Stimulated activated CD8-positive, alpha-beta memory T cell treated with anti-CD3 and anti-CD28 coated beads, Interleukin-7, amount 100 ng/mL, for 24 hours (primary cell): ENCODE measurements at places on chromosomes 2 and 18.
A peak's percentile ranks its signal among the peaks of the same experiment; 100 is the strongest.

DNA sequence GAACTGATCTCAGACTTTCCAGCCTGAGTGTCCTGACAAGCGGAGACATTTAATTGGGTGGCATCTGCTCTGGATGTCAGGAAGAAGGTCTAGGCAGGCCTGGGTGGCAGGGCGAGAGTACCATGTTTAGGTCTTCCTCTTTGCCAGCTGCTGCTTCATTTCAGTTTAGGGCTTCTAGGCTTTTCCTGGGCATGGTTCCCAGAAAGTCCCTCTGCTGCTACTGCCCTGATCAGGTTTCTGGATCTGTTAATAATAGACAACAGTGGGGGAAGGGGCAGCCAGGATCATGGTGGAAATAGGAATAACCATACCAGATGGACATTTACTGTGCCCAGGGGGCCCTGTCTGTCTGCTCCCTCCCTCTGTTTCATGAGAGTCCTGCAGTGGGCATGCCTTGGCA is 2.3 kb upstream of the PLCD4 start:
- no peak for DNase-seq

GRCh38 chr18:57657542-57657941 is 35.9 kb upstream of the NARS1 start:
- DNase-seq = no peak

DNA sequence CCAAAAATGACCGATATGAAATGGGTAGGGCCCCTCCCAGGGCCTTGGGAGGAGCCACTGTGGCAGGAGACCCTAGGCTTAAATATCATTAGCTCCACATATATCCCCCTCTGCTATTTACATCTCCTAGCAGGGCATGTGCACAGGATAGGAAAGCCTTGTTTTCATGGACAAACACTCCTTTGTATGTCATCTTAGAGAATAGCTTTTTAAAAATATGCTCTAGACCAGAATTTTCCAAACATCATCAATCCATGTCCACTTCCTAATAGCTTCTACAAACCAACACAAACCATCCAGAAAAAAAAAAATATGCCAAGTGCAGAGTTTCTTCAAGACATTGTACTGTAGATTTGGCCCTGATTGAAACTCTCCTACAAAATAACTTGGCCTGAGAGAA is 10.8 kb downstream of the DAPL1 start:
- no peak for DNase-seq

GRCh38 chr2:78992451-78992806 is 33.1 kb upstream of the REG3G start:
- no peak for DNase-seq

- no peak for DNase-seq
These were observed 57.2 kb downstream of the NYAP2 start for GRCh38 chr2:225456619-225457260.

- no peak for DNase-seq
These were observed 25.5 kb downstream of the TTR start for GRCh38 chr18:31617031-31617717.

- DNase-seq = no peak
These were observed 1730.8 kb upstream of the CELF4 start for GRCh38 chr18:39296293-39296888.

- no peak for DNase-seq
These were observed 32.9 kb upstream of the GCG start for GRCh38 chr2:162184821-162185450.

- DNase-seq = no peak
These were observed 19.3 kb upstream of the MC2R start for GRCh38 chr18:13934676-13935075.

DNA sequence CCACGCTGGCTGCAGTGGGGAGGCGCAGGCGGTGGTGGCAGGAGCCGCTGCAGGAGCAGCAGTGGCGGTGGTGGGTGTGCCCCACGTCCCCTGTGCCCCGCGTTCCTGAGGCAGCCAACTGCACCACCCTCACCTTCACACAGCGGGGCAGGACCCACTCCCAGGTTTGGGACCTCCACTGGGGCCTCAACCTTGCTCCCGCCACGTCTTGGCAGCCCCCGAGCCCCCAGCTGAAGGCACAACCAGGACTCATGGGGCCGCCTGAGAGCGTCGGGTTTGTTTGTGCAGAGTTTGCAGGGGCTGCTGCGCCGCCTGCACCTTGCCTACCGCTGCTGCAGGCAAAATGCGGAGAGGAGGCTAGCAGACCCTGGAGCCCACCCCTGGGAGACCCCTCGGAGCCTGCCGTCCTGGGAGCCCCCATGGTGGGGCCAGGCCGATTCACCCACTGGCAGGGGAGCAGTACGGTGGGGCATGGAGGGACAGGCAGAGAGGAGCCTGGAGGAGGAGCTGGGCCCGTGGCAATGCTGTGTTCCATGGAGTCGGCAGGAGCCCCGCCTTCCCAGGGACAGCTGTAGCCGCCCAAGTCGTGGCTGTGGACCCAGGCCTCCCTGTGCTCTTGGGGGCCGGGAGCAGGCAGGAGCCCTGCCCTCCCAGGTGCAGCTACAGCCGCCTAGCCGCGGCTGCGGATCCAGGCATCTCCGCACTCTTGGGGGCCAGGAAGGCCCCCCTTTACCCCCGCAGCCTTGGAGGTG is 14.7 kb upstream of the EML6 start:
- DNase-seq = no peak

DNA sequence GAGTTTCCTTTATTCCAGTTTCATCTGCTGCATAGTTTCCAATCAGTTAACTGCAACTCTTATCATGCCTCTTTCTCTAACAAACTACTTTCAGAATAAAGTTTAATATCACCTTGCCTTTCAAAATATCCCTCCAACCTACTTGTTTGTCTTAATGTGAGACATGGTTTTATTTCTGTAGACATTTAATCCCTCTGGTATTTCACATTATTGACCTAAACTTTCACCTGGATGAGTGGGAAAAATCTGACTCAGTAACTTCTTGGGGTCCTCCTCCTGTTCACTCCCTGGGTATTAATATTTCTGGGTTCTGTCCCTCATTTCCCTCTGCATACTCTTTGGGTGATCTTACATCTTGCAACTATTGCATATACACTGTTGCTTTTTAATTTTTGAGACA is 27.9 kb downstream of the MSH6 start:
- DNase-seq = no peak

DNA sequence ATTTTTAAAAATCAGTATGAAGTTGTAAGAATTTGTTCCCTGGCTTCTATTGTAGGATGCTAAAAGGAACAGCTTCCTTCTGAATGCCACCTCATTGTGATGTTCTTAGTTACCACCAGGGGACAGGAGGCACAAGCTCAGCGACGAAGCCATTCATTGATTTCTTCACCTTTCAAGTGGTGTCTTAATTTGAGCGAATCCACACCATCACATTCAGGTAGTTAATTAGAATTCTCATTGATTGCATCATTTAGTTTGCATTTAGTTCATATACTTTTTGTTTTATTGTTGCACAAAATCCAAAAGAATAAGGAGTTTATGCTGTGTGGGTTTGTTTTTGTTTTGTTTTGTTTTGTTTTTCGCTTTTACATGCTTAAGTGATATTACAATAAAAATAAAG is 23.1 kb downstream of the CYP27C1 start:
- no peak for DNase-seq

GRCh38 chr2:237132799-237133198 is 47.1 kb downstream of the COPS8 start:
- no peak for DNase-seq

GRCh38 chr2:109722026-109722425 is 72.1 kb upstream of the RGPD5 start:
- no peak for DNase-seq

GRCh38 chr2:194380011-194380410 is 1277.0 kb upstream of the SLC39A10 start:
- DNase-seq = no peak

GRCh38 chr2:176075481-176075880 is 8.3 kb downstream of the EVX2 start:
- DNase-seq = no peak

- no peak for DNase-seq
These were observed 87.7 kb downstream of the DGKD start for GRCh38 chr2:233442028-233442310.

GRCh38 chr2:186903216-186903615 is 54.2 kb upstream of the ZSWIM2 start:
- DNase-seq = no peak

DNA sequence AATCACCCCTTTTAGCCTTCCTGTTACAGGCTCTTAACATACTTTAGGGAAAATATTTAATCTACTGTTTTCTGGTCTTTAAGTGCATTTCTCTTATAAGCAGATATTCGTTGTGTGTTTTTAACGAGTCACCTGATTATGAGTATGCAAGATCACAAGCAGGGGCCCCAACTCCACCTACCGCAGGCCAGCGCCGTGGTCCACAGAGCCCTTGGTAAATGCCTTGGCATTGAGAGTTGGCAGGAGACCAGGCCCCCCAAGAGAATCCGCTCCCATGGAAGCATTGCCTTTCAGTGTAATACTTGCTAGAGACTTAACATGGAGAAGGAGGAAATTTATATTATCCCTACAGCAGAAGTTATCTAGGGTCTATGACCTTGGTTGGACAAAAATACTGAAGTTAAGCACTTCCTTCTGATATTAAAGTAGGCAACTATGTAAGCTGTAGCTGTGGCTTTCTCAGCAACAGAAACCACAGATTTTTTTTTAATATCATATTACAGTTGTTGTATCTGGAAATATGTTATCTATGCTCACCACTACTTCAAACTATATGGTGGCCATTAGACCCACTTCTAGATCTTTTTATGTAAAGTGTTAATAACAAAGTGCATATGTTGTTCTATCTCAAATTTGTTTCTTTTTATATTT is 241.8 kb upstream of the MGAT5 start:
- DNase-seq = no peak

- DNase-seq = no peak
These were observed 29.6 kb downstream of the TCF7L1 start for GRCh38 chr2:85162746-85163301.

- DNase-seq = no peak
These were observed 28.8 kb downstream of the WDFY1 start for GRCh38 chr2:223916181-223916920.

DNA sequence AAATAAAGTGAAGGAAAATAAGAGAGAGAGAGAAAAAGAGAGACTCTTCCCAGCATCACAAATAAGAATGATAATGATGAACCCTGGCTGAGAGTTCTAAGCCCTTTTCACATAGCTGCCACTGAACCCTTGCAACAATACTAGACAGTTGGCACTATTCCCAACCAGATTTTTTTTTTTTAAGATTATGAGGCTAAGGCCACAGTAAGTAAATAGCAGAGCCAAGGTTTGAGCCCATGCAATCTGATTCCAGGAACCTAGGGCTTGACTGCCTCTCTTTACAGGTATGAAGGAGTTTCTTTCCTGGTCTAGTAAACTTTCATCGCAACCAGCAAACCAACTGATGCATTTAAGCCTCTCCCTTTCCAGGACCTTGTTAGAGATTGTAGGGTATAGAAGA is 424.6 kb downstream of the NCKAP5 start:
- DNase-seq = no peak

- no peak for DNase-seq
These were observed 15.0 kb upstream of the CPS1 start for GRCh38 chr2:210541290-210541902.

- peak; percentile 21 for DNase-seq
These were observed 36.1 kb upstream of the MRPL33 start for GRCh38 chr2:27735263-27735904.

GRCh38 chr18:66138642-66139041 is 387.8 kb downstream of the CDH7 start:
- no peak for DNase-seq

DNA sequence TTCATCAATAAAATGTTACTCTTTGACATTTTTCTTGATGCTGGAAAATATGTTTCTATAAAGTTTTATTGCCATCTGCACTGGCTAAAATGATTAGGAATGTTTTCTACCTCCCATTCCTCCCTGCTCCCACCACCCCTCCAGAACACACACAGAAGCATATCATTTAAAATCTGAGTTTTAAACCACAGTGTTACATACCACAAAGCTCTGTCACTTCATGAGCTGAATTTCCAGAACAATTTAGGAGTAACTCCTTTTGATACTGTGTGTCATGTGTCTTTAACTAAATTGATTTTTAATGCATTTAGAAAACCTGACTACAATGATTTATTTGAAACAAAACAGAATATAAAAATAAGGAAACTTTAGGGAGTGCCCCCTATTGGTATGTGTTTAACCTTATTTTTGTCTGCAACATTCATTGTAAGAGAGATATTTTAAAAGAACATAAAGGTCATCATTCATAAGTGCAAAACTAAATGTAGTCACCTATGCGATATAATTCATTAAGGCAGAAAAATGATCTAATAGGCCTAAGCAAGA is 52.0 kb downstream of the FEZ2 start:
- no peak for DNase-seq

- no peak for DNase-seq
These were observed 298.3 kb downstream of the TDRD15 start for GRCh38 chr2:21422050-21422449.

DNA sequence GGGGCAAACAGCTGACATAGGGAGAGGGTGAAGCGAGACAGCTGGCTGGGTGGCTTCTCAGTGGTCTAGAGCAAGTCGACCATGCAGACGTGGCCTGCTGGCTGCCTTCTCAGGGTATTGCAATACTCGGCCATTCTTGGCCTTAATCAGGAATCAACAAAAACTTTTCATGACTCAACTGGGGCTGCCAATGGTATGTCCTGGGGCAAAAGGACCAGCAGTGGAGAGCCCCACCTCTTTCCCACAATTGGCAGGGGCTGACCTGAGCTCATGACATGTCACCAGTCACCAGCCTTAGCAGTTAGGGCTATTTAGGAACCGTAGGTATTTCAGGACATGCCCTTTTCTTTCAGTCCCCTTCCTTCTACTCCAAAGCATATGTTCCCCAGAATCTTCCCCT is 19.1 kb downstream of the PLA2R1 start:
- no peak for DNase-seq

DNA sequence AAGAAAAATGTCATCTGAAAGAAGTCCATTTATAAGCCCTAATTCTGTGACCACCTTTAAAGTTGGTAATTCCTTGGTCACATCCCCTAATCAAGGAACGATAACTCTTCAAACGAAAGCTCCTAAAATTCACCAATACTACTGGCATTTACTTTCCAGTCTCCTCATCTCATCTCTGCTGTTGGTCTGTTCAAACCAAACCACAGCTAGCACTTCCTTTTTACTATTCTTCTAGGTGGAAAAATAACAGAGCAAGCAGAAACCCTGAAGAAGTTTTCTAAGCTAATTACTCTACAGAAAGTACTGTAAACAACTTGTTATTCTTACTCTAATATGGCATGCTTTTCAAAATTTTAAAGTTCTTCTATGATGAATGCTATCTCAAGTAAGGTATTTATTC is 21.6 kb downstream of the TIA1 start:
- no peak for DNase-seq

GRCh38 chr2:120150040-120150482 is 73.1 kb downstream of the TMEM185B start:
- no peak for DNase-seq

DNA sequence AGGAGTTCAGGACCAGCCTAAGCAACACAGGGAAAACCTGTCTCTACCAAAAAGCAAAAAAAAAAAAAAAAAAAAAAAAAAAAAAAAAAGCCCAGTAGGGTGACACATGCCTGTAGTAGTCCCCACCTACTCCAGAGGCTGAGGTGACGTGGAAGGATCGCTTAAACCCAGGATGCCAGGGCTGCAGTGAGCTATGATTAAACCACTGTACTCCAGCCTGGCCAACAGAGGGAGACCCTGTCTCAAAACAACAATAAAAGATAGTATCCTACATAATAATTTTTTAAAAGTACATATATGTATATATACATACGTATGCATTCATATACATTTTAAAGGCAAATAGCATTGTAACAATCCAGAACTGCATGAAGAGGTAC is 51.7 kb downstream of the SOS1 start:
- DNase-seq = no peak

- no peak for DNase-seq
These were observed 35.5 kb downstream of the LIPG start for GRCh38 chr18:49597157-49597931.
